Liver (tissue), 10 donors: ENCODE measurements at places on chromosomes 2 and 18.

DNA sequence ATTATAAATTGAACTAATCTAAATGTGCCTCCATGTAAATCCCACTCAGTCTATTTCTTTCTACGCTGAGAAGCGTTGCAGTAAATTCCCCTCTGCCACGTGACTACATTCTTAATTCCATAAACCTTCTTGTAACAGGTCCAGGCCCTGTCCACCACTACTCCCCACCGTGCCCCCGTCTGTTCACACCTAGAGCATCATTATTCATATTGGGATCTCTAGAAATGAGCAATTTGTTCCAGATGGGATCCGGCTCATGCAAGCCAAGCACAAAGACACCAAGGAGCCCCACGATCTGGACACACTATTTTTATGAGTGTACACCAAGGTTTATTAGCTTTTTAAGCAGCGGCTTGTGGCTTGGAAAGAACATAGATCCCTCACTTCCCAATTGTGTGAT is 38.2 kb downstream of the BOLA3 start:
- DNase-seq: no peak

DNA sequence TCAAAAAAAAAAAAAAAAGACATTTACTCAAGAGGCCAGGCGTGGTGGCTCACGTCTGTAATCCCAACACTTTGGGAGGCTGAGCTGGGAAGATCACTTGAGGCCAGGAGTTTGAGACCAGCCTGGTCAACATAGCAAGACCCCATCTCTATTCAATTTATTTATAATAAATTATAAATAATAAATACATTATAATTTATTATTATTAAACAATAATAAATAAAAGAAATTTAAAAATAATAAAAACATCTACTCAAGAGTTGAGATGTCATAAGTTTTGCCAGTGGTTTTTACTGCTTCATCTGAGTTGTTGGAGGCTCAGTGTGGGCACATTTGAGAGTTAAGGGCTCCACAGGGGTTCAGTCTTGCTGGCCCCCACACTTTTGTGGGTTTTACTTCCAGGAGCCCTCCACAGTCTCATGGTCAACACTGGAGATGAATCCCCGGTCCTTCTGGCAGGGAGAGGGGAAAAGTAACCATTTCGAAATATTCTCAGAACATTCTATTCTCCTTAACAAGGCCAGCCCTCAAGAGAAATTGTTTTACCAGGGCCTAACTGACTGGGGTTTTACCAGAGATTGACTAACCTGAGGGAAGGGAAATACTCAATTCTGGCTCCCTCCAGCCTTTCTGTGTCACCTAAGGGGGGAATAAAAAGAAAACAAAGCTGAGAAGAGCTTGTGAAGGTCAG is 51.6 kb upstream of the NCOA1 start:
- no peak for DNase-seq

GRCh38 chr18:58998401-58999203 is 133.9 kb downstream of the ZNF532 start:
- no peak for DNase-seq

DNA sequence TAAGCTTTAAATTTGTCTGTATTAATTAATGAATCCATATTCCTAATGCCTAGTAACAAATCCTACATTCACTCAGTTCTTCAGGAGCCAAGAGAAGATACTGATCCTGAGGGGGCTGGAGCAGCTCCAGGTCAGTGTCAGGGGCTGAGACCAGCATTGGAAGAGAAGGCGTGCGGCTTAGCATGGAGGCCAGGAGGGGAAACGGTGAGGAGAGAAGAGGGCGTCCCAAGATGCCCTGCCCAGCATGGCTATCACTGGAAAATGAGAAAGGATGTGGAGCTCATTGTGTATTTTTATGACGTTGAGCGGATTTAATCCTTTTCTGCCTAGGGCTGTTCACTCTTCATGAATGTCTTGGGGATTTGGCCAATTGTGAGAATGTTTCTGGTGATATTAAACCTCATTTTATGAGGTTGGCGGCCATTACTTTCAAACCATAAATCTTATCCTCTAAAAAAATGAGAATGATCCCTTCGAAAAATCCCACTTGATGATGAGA is 131.7 kb downstream of the KCTD1 start:
- DNase-seq: no peak

DNA sequence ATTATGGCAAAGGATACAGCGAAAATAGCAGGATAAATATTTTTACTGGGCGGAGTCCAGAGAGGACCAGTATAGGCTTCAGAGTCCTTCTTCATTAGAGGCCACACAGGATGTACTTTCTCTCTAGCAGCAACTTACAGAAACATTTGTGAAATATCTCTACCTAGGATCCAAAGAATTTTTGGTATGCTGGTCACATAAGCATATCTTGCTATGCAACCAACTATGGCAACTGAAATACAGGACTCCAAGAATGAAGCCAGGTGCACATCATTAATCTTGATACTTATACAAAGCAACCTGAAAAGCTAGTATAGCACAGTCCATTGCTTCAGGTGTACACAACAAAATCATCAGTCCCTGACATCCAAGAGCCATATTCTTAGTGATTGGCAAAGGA is 59.1 kb upstream of the NABP1 start:
- DNase-seq: no peak

GRCh38 chr18:22394428-22394827 is 23.3 kb downstream of the CTAGE1 start:
- no peak for DNase-seq

- no peak for DNase-seq
Observed at GRCh38 chr2:86251840-86252266, 52.6 kb downstream of the MRPL35 start.

DNA sequence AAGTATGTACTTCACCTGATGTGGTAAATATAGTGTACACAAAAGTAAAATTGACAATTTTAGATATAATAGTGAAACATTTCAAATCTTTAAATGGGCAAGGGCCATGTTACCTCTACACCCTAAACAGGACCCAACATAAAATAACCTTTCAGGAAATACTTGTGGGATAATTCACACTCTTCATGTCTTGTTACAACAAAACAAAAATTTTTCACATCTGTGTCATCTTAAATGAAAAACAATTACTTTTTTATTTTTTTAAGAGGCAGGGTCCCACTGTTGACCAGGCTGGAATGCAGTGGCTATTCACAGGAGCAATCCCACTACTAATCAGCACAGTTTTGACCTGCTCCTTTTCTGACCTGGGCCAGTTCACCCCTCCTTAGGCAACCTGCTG is 42.1 kb downstream of the SRBD1 start:
- DNase-seq: no peak
